Stimulated activated CD8-positive, alpha-beta memory T cell treated with anti-CD3 and anti-CD28 coated beads, Interleukin-12 subunit alpha, Interleukin-12 subunit beta, amount 100 ng/mL, for 1 hour (primary cell): ENCODE measurements at places on chromosomes 11 and 22.

DNA sequence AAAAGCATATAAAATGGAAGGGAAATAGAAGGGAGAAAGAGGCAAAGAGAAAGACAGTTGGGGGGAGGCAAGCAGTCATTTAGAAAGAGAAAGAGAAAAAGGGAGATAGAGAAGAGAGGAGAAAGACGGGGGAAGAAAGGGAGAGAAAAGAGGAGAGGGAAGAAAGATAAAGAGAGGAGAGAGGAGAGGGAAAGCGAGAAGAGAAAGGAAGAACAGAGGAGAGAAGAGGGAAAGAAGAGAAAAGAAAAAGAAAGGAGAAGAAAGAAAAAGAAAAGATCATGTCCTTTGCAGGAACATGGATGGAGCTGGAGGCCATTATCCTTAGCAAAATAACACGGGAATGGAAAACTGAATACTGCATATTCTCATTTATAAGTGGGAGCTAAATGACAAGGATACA lies 247.7 kb downstream of the MIAT start:
- no peak for DNase-seq

GRCh38 chr11:44032299-44033085 lies 15.3 kb upstream of the ACCSL start:
- DNase-seq, result no peak

GRCh38 chr11:77375107-77375506 lies 73.6 kb upstream of the GDPD4 start:
- no peak for DNase-seq

DNA sequence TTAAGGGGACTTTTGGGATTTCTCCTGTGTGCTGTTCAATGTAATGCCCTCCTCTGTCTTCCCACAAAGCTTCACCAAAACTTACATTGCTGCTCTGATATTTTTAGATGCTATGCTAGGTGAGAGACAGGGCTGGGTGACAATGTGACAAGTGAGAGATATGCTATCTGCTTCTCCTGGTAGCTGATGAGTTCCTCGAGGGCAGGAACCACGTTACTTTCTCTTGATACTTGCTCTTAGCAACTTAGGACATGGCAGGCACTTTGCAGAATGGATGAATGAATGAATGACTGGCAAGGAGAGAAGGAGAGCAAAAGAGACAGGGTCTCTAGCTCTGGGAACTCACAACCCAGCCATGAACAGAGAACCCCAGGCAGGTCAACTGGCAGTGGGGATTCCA lies 115.4 kb downstream of the C11orf58 start:
- no peak for DNase-seq

GRCh38 chr11:84514436-84514835 lies 1112.7 kb downstream of the DLG2 start:
- DNase-seq, result no peak

DNA sequence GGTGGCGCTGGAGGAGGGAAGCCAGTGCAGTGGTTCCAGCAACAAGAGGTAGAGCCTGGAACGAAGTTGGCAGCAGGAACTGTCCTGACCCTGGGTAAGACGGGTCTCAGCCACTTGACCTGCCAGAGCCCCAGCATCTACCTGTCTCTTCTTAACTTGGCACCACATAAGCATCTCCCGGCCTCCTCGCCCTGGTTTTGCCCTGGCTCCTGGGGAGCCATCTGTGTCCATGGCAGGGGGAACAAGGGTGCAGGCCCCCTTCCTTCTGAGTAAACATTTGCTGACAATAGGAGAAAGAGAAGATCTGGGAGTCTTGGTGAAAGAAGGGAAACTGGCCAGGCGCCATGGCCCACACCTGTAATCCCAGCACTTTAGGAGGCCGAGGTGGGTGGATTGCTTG lies 12.8 kb downstream of the P2RY2 start:
- DNase-seq, result no peak

DNA sequence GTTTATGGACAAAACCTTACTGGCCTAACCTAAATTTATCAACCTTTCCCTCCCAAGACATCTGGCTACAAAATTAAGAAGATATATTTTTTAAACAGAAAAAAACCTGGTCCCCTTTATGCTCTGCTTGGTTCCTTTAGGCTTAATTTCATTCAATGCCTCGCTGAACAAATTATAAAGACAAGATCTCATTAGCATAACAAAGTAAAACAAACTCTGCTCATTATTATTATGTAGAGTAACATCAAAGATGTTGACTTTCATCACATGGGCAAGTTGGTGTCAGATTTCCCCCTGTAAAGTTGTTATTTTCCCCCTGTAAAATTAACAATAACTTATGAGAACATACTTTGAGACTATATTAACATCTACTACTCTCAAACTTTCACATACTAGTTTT lies 11.0 kb downstream of the RRAS2 start:
- no peak for DNase-seq

DNA sequence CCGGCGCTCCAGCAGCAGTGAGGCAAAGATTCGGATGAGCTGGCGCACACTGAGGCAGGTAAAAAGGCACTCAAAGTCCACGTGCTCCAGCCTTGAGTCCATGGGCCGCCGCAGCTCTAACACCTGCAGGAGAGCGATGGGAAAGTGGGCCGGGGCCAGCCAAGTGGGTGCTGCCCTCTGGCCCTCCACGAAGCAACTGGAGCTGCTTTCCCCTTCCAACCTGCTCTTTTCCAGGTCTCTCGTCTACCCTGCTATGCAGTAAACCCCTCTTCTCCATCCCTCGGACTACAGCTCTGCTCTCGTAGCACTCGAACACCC lies 20.0 kb downstream of the RPL27A start:
- DNase-seq, result no peak

DNA sequence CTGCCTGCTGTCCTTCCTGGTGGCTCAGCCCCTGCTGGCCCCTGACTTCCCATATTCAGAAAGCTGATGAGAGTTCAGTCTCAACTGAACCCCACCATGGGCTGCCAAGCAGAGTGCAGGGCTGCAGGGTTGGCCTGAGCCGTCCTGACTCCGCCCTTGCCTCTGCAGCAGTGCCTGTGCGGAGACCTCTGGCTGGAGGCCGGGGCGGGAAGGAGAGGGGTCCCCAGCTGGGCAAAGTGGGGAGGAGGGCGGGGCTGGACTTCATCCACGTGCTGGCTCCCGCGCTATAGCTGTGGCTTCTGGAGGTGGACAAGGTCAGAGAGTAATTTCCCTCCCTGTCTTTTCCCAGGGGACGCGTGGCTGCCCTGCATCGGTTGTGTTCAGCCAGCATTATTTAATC lies 13.6 kb downstream of the GLB1L3 start:
- DNase-seq, result no peak

GRCh38 chr22:37674951-37675929 lies at the start of gene LGALS1:
Gene LGALS1, plus strand, starts transcription at chr22:37675636. Its CDS starts 67 bp downstream, at chr22:37675703.
- peak; percentile 44 for DNase-seq
